ENCODE measurements at places on chromosomes 12 and 14.

GRCh38 chr12:6187948-6188793 is 12.0 kb upstream of the CD9 start:
- no peak for DNase-seq

DNA sequence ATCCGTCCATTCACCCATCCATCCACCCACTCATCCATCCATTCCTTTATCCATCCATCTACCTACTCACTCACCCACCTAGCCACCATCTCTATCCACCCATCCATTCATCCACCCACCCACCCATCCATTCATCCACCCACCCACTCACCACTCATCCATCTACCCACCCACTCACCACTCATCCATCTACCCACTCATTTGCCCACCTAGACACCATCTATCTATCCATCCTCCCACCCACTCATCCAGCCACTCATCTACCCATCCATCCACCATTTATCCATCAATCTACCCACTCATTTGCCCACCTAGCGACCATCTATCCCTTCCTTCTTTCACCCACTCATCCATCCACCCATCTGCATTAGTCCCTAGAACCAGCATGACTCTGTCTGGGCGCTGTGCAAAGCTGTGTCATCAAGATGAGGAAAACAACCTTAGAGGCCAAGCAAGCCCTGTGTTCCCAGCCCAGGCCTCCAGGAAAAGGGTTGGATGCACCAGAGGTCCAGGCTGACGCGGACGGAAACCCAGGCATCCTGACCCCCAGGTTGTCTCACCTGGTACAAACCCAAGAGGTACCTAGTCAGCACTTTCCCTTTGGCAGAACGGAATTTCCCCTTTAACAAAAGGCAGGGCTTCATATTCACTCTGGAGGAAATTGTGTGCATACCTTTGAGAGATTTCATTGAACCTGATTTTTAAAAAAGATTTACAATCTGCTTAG is 73.7 kb downstream of the NOC4L start:
- no peak for DNase-seq

DNA sequence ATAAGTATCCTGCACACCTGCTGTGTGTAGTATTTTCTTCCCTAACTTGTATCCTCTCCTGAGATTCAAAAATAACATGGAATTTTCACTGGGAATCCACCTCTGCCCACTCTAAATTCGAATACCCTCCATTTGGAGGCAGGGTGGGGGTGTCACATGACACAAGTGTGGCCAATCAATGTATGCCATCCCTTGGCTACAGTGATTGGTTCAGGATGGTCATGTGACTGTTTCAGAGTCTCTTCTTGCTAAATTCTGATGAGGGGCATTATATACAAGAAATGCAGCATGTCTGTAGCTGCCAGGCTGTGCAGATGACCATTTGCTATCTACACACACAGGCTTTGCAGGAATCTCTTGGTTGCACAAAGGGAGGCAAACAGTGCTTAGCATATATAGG is 86.8 kb upstream of the TMEM132C start:
- no peak for DNase-seq

- no peak for DNase-seq
These were observed 13.3 kb downstream of the DICER1 start for GRCh38 chr14:95143808-95144620.

DNA sequence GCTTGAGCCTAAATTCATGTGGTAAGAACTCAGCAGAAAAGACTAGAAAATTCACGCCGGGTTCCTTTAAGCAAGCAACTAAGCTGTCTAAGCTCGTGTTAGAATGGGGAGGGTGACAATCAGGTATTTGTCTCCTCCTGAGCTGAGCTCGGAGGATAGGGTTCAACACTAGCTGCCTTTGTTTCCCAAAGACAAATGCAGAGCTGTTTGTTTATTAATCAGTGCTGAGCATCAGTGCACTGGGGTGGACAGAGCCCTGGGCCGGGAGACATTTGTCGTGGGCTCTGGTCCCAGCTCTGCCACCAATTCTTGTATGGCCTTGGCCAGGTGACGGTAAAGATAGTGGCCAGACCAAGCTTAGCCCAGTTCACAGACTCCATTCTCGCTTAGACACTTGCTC is 43.7 kb downstream of the DEGS2 start:
- DNase-seq, result no peak

DNA sequence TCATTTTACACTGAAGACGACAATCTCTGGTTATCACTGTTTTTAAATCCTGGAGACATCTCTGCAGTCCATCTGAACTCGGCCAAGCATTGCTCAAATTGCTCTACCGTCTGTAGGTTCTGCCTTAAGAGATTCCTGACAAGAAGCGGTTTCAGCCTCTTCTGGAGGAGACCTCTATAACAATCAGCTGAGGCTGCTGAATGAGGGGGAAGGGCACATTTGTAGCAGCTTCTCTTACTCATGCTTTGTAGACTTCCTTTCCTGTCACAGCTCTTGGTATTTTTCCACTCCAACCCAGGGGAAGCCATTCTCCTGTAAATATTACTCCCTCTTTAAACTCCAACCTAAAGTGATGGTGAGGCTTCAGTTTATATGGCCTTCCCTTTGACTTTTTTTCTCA is 3.0 kb downstream of the ARG2 start:
- no peak for DNase-seq

DNA sequence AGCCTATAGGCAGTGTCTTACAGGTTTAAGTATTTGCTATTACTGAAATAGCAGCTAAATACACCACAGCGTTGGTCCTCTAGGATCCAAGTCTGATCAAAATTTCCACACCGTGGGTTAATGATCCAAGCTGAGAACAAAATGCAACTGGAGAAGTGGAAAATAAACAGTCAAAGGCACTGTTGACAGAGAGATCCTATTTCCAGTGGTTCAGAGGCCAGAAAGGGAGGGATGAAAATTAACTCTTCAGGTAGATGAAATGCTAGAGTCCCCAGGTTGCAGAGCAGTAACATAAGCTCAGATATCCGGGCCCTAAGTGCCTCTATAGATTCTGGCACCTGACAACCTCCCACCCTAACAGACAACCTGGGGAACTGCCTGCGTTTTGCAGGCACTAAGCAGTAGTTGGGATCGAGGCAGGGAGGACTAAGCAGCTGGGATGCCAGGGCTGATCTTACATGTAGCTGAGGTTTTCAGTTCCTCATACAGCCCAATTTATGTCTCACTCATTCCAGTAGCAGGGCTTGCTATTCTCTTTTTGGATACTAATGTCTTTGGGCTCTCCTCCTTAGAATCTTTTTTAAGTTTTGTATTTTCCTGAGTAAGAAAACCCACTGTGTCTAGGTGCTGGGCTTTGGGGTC is 42.7 kb upstream of the CRACR2A start:
- peak; percentile 57 for DNase-seq

GRCh38 chr12:47768323-47768811 is 4.7 kb upstream of the SLC48A1 start:
- no peak for DNase-seq

DNA sequence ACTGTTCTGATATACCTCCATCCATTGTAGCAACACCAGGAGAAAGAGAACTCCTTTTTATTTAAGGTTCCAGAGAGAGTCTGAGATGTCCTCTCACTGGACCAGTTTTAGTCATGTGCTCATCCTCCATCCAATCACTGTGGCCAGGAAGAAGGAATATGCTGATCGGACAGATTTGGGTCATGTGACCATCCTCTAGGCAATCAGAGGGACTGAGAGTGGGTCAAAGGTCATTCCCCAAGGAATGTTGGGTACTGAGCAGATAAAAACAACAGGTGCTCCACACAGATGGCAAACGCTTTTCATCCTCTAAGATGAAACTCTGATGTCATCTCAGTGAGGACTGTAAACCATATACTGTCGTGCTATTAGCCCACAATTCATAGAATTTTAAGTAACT is 28.8 kb upstream of the RPH3A start:
- DNase-seq, result no peak
